ENCODE measurements at places on chromosomes 2 and 18.

DNA sequence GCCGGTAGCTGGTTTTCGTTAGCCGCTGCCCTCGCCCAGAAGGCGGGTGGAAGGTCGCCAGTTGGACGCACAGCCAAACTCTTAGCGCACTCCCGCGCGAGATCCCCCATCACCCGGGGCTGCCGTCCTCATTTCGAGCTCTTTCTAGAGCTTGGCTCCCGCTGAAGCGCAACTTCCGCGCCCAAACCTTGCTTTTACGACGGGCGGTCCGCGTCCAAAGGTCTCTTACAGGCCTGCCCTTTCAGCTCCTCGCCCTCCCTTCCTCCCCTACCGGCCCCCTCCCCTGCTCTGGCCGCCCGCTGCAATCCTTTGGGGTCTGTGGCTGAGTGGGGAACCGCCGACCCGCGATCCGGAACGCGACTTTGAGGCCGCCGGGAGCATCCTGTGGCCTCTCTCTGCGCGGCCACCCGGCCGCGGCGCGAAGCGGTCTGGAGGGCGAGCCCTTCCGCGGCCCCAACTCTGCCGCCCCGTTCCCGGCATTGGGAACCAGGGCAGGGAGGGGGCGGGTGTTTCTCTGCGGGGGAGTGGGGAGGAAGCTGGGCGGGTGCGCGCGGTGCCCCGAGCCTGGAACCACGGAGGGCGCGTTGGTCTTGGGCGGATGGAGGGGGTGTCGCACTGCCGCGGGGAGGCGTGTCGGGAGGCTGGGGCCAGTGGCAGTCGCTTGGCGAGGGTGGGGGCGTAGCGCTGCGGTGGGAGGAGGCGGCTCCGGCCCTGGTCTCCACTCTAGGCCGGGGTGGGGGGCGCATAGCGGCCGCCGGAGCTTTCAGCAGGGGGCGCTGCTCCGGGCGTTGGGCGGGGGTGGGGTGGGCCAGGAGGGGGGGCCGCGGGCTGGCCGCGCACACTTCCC, at the start of gene GDF7:
Gene GDF7 (plus strand): TSS at position 841 of the 847 bp plus-strand sequence. CDS start 96 bp downstream, outside the sequence.
- DNase-seq = peak; percentile 47

DNA sequence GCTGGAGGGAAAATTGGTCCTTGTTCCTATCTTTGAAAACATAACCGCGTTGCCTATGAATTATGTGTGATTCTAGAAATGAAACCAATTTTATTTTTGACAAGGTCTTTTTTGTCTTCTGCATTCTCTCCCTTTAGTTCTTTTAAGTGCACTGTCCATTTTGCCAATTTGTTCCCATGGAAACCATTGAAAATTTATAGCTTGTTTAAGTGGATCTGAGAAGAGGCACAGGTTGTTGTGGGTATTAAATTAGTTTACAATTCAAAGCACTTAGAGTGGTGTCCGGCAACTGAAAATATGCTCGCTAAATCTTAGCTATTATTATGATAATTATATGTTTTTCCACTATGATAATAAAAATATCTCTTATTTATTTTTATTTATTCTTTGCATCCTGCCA, 107.5 kb upstream of the FSHR start:
- no peak for DNase-seq

DNA sequence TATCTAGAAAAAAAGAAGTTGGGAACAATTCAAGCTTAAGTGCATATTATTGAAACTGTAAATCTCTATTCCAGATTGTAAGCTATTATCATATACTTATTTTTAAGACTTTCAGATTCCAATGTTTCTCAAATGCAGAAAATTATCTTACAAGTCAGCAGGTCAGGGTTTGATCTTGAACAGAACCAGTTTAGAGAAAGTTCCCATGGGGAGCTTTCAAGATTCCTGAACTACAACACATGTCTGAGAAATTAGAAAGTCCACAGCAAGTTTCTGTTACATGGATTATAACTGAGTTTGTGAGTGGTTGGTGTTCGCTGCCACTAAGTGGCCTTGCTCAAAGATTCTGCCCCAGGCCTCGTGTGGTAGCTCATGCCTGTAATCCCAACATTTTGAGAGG, 31.6 kb upstream of the SP3 start:
- no peak for DNase-seq

DNA sequence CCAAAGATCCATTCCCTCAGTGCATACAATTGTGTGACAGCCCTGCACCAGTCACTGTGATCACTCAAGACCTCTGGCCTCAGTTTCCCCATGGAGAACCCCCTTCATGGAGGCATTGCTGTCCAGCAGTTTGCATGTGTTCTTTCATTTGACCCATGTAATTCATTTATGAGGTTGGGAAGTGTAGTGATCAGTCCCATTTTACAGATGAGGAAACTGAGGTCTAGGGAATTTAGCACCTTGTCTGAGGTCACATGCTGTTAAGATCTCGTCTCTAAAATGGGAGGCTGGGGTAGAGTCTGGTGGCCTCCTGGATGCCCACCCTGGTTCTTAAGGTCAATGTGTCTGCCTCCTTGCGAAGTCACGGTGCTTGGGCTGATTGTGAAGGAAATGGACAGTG, 19.1 kb downstream of the LDLRAD4 start:
- no peak for DNase-seq

DNA sequence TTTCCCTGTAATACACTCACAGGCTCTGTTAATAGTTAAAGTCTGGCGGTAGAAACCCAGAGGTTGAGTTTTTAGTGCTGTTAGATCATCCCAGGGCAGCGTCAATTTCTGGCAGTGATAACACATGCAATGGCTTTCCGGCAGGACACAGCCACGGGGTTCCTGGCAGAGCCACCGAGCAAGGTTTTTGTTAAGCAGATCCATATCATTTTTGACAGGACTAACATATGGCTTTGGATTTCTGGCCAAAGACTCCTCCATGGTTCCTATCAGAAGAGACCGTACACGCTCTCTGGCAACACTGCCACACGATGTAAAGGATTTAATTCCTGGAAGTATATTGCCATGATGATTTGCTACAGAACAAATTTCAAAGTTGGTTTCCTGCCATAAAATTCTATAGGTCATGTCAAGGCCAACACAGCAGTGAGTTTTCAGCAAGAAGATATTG, 854.3 kb downstream of the LRRTM4 start:
- DNase-seq = no peak

- no peak for DNase-seq
These were observed 18.0 kb downstream of the DNMT3A start for GRCh38 chr2:25323610-25324189.

GRCh38 chr2:239548451-239548871, 147.6 kb upstream of the HDAC4 start:
- no peak for DNase-seq

- DNase-seq = no peak
These were observed 100.2 kb upstream of the SEC11C start for GRCh38 chr18:59039449-59039848.

- peak; percentile 97 for DNase-seq
These were observed 100.0 kb downstream of the COLEC12 start for GRCh38 chr18:400456-400855.

DNA sequence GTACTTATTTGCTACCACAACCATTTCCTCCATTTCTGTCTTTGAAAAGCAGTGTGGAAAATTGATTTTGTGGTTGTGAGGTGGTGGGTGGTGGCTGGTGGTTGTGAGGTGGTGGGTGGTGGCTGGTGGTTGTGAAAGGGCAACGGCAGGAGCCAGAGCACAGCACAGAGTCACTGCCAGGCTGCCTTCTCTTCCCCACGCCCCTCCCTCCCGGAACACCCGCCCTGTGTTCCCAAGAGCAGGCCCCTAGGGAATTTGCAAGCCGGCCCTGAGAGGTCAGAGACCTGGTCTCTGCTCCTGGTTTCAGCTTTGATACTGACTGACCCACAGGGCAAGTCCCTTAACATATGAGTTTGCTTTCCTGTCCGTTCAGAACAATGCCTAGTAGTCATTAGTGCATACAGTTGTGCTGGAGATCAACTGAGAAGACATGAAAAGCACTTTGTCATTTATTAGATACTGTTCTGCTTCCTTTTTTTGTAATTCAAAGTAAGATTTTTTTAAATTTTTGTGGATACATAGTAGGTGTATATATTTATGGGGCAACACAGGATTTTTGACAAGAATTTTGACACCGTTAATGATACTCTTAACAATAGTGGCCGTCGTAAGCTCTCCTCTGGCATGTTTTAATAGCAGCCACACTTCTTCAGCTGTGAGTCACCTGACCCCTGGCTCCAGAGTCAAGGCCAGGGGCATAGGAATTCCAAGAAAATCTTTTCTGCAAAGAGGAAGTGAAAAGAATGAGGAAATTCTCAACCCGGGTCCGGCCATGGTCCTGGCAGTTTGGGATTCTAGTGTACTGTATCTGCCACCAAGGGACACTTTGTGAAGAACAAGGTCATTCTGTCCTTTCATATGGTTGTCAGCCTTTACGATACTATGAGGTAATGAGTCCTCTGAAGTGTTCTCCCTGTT, 53.2 kb downstream of the ITGA6 start:
- peak; percentile 78 for DNase-seq

GRCh38 chr2:109125593-109126500, 3.2 kb upstream of the SH3RF3 start:
- peak; percentile 96 for DNase-seq

- peak; percentile 50 for DNase-seq
These were observed 200.6 kb downstream of the PPP1R1C start for GRCh38 chr2:182186132-182186735.

GRCh38 chr2:177261116-177262060, 3.1 kb downstream of the NFE2L2 start:
- DNase-seq = no peak

DNA sequence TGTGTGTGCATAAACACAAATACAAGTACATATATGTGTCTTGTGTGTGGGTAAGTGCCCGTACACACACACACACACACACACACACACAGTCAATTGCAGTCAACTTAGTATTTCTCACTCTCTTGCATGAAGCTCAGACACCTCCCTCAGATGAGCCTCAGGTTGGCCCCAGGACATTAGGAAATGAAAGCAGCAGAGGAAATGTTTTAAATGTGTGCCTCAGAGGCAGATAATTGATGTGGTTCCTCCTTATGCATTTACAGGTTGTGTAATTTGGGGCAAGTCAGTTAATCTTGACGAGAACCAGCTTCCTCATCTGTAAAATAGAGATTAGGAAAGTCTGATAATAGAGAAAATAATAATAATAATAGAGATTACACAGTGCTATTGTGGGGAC, 814.0 kb upstream of the ID2 start:
- no peak for DNase-seq

DNA sequence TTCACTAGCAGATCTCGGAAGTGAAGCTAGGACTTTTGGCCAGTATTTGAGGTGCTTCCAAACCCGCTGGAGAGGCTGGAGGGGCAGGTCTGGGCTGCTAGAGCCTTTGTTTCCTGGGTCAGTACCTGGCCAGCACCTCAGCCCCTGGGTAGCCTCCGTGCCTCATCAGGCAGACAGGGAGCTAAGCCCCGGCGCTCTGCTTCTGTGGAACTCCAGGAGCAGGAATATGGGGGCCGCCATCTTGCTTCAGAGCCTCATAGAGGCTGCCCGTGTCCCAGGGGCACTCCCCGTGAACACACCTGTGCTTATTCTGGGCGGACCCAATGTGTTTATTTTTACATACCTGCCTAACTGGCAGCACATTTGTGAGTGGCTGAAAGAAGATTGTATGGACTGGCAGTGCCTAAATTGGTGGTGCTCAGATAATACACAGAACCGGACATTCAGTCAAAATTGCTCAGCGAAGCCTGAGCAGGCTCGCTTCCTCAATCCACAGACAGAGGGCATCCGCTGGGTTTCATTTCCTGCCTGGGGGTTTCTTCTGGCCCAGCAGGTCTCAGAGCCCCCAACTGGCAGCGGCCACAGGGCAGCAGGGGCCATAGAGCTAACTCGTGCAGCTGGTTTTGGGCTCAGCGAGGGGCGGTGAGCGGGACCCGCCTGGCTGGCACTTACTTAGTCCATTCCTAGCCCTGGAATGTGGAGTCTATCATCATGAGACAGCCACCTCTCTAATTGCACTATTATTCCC, 176.8 kb upstream of the ALKAL2 start:
- DNase-seq = no peak

DNA sequence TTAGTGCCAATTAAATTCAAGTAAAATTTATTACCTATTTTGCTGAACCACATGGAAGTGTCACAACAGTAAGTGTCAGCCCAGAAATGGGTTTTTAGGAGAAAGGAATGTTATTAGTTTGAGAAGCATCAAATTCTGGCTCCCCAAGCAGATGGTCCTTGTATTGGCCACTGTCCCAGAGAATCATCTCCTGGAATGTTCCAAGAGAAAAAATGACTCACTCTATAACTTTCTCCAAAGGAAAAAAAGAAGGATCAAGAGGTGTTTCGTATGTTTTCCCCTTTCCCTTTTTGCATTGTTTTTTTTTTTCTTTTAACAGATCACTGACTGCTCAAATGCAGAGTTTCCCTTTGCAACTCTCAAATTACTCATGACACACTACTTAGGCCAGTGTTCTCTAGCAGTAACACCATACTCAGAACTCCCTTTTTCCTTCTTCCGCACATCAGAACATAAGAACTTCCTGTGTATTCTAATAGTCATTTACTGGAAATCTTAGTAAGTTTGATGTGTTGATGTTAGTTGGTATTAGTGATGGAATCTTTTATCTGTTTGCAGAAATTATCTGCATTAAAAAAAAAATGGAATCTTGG, 390.3 kb downstream of the GPD2 start:
- DNase-seq = peak; percentile 76

DNA sequence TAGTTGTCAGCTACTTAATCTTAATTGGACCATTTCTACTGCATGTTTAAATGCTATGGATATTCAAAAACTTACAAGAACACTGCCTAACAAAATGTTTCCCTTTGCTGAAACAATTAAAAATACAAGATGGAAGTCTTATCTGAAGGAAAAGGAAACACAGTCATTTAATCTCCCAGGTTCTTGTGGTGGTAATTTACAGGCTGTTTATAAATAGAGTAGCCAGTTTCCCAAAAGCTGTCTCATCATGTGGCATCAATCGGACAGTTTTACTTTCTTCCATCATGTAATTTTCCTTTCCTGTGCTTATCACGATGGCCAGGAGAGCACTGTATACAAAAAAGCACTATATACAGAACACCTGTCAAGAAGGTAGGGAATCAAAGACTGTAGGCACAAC, 368.1 kb downstream of the ZEB2 start:
- no peak for DNase-seq

- no peak for DNase-seq
These were observed 249.3 kb upstream of the SYT4 start for GRCh38 chr18:43526426-43527145.

DNA sequence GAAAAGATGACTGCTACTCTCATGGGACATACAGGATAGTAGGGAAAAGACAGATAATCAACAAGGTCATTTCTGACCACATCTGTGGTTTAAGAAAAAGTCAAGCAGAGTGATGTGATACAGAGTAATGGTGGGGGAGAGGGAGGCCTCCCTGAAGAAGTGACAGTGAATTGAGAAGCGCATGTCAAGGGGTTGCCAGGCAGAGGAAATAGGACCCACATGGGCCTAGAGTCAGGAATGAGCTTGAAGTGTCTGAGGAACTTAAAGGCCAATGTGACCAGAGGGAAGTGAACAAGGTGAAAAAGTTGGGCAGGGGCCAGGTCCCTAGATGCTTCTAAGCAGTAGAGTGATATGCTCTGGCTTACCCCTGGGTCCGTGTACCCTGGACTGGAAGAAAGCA, 113.5 kb upstream of the PPP1CB start:
- DNase-seq = no peak

DNA sequence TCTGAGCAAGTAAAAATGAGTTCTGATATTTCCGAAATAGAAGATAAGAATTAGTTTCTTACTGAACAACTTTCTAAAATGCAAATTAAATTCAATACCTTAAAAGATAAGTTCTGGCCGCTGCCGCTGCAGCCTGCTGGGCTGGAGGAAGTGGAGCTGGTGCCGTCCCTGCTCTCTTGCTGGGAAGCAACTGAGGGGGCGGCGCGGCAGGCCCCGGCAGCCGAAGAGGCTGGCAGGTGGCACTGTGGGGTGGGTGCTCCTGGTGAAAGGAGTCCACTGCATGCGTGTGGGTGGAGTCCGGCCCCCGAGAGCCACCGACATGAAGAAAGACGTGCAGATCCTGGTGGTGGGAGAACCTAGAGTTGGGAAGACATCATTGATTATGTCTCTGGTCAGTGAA, 89.5 kb upstream of the ZNF519 start:
- no peak for DNase-seq

All from EH (cell line).